ENCODE measurements at places on chromosomes 16 and 17.

- no peak for DNase-seq
These were observed 10.5 kb downstream of the CBFB start for GRCh38 chr16:67039260-67040020.

DNA sequence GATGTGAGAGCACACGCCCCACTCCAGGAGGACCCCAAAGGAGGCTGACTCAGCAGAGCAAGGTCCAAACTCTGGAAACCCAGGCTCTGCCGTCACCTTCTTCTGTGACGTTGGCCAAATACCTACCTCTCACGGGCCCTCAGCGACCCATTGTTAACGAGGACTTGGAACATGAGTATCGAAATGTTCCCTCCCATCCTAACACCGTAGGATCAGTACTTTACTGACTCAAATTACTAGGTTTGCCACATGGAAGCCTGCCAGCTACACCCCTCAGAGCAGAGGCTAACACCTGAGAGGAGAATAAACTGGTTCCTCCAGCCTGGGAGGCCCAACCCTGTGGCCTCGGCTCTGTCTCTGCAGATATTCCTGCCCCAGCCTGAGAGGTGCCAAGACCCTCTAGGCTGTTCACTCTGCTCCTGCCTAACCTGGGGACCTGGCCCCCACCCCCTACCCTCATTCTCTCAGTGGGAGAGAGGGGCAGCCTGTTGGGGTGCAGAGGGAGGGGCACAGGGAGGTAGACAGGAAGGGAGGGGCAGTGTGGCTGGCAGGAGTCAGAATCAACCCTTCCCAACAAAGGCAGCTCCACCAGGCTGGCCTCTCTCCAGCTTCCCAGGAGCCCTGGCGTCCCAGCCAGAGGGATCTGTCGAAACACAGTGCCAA, 4.4 kb downstream of the PITPNM3 start:
- no peak for DNase-seq

DNA sequence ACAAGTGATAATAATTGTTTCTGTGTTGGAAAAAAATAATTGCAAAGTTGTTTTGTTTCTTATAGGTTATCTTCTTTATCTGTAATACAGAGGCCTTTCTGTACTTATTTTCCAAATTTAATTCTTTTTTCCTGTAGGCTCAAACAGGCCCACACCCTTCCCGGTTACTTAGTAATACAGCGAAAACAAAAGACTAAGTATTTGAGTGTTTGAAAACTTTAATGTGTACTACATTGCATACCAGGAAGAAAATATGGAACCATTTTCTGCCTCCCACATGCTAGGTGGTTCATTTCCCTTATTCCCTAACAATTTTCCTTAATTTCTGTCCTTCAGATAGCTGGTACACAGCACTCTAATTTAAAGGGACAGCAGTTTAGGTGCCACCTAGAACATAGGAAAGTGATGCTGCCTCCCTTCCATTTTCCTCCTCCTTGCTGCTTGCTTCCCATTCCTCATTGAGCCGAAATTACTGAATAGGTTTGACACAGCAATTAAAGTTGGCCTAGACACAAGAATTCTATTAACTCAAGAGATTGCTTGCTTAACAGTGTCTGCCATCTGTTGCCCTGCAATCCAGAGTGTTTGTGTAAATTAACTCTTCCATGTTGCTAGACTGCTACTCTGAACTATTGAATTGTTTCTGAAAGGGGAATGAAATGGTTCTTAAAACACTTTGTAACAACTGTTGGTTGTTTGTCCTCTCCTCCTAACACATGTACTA, 24.2 kb downstream of the CYB5B start:
- DNase-seq: peak; percentile 45

DNA sequence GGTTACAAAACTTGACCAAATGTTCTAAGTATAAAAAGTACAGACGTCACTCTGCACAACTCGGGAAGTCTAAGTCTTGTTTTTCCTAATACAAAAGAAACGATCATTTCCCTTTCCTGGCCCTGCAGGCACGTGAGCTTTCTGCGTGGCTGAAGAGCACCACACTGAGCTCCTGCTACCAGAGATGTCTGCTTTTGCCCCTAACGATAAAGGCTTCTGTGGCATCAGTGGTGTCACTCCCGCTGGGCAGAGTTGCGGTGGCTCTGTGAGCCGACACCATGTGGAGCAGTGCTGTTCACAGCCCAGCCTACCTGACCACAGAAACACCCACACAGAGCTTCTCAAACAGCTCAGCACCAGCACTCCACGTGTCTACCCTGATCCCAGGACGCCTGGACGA, 20.5 kb downstream of the EMC8 start:
- DNase-seq: no peak

DNA sequence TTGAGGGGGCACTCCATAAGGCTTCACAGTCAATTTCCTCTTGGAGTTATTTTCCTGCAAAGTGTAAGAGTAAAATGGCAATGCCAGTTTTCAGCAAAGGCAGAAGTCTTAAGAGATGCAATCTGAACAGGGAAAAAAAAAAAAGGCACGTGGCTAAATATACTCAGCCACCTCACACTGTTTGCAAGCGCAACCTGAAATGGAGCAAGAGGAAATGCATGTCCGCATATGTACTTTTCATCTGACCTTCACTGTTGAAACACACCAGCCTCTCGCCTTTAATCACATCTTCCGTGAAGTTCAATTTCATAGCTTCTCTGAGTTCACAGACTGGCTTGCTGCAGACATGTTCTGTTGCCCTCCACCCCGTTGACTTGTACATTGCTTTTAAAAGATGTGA, 101.4 kb downstream of the KATNIP start:
- no peak for DNase-seq

DNA sequence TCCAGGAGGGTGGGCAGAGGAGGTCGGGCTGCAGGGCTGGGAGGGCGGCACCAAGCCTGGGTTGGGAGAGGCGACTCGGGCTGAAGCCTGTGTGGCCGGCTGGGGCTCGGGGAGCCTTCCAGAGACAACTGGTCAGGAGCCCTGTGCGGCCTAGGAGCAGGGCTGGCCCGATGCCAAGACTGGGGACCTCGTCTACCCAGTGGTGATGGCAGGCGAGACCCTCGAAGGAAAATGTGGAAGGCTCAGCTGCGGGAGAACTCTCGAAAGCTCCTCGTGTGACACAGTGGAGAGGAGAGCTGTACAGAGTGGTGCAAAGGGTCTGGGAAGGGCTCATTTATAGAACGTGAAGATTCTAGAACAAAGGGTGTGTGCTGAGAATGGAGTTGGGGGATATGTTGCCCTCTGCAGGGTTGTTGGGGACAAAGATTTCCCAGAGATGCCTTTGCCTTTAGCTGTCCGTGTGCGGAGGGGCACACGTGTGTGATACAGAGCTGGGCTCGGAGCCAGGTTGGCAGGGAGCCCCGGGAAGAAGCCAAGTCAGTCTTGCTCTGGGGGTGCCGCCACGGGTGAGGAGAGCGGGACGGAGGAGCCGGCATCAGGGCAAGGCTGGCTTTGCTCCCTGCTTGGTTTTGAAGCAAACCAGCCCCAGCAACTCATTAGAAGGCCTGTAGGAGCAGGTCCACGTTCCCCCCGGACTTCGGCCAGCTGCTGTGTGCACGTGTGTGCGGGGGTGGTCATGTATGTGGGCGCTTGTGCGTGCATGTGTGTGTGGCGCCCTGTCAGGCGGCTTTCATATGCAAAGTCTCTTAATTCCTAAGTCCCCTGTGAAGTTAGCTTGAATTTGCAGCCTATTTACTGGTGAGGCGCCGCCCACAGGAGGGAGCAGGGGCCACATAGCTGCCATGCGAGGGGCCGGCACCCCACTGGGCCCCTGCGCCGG, 132.4 kb upstream of the CHMP6 start:
- peak; percentile 75 for DNase-seq

GRCh38 chr16:89505204-89506112, 2.7 kb upstream of the SPG7 start:
- no peak for DNase-seq

Data from AG09309 (cell line).